Epithelial cell of esophagus (primary cell): ENCODE measurements at places on chromosomes 4 and X.

- DNase-seq = no peak
These were observed 12.5 kb upstream of the G3BP2 start for GRCh38 chr4:75685546-75686189.

GRCh38 chr4:109419679-109420078 lies 13.9 kb upstream of the SEC24B start:
- no peak for DNase-seq

- no peak for DNase-seq
These were observed 72.3 kb downstream of the NYX start for GRCh38 chrX:41519468-41519867.

- no peak for DNase-seq
These were observed 211.9 kb downstream of the FBXO8 start for GRCh38 chr4:174071595-174071994.

DNA sequence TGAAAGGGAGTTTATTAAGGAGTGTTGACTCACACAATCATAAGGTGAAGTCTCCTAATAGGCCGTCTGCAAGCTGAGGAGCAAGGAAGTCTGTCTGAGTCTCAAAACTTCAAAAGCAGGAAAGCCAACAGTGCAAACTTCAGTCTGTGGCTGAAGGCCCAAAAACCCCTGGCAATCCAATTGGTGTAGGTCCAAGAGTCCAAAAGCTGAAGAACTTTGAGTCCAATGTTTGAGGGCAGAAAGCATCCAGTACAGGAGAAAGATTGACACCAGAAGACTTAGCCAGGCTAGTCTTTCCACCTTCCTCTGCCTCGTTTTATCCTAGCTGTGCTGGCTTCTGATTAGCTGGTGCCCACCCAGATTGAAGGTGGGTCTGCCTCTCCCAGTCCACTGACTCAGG lies 535.2 kb downstream of the ARAP2 start:
- no peak for DNase-seq

- DNase-seq = no peak
These were observed 72.9 kb downstream of the AMMECR1 start for GRCh38 chrX:110245011-110245410.

GRCh38 chrX:39144956-39145355 lies 343.7 kb downstream of the MID1IP1 start:
- no peak for DNase-seq

DNA sequence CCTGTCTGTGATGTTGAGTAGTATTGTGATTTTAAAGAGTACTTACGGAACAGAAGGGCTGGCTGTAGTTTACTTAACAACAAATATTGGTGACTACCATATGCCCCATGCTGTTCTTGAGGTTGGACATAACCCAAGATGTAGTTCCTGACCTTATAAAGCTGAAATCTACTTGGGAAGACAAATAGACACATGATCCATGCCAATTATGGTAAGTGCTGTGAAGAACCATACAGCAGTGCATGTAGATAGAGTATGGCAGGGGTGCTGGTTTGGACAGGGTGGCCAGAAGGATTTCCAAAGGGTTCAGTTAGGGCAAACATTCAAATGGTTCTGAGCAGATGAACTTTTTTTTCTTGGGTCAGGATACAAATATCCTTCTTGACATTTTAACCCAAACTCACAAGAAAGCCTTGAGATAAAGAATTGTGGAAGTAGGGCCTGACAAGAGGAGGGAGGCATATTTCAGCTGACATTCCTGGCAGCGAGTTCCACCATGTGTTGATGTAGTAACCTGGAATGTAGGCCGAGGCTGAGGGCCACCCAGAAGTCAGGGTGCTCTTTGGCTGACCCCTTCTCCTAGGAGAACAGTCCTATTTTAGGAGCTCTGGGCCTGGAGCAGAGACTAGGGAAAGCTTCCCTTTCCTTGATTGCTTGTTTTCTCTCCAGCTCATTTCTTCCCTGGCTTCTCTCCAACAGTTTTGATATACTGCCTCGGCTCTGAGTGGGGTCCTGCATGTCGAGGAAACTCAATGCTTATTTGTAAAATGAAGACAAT lies 74.2 kb downstream of the FREM3 start:
- DNase-seq = no peak

GRCh38 chrX:70231666-70232065 lies 2.8 kb upstream of the AWAT1 start:
- DNase-seq = no peak

DNA sequence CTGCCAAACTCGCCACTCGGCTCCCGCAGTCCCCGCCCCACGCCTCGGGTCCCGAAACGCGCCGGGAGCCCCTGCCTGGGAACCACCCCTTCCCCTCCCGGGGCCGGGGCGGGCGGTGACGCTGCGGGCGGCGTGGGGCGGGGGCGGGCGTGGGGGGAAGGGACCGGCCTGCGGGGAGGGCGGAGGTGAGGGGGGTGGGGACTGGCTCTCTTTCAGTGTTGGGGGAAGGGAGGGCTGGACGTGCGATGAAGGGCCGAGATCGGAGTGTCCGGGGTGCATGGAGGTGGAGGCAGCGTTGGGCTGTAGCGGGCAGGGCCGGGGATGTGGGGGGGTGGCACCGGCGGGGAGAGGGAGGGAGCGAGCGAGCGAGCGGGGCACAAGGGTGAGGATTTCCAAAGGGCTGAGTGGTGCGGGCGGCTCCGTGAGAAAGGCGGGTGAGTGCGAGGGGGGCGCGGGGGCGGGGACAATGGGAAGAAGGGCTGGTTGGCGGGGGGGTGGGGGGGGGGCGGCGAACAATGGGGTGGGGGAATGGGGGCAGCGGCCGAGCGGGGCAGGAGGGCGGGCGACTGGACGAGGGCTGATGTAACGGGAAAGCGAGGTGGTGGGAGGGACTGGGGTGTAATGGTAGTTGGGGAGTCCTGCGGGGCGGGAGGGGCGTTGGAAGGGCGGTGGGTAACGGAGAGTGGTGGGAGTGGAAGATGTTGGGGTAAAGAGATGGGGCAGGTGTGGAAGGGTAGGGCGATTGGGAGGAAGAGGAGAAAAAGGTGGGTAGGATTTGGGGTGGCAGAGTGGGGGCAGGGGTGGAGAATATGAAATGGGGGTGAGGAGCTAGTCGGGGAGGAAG lies 578 bp downstream of the DCUN1D4 start:
- peak; percentile 68 for DNase-seq
